Activated naive CD8-positive, alpha-beta T cell treated with anti-CD3 and anti-CD28 coated beads, Interleukin-2, amount 50 U/mL, for 16 hours (primary cell): ENCODE measurements at places on chromosomes 16 and 17.

DNA sequence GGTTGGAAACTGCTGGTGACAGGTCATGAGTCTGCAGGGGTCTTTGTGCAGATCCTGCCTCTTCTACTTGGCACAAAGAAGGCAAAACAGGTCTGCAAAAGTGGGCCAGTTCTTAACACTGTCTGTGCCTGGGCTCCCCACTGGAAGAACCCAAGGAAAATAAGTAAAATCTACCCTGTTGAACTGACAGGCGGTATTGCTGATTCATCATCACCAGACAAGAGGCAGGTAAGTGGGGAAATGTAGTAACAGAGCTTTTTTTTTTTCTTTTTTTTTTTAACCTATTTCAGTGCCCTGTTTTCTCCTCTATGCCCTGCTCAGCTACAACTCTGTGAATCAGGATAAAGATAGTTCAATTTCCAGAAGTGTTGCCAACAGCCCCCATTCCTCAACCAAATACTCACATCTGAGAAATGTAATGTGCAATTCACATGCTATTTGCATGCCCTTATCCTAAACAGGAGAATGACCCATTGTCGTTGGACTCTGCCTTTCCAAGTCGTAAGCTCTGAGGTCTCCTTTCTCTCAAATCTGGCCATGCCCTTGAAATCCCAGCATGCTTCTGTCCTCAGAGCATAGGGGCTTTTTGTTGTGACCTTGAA, 237.0 kb downstream of the SOX9 start:
- DNase-seq = no peak

GRCh38 chr16:29877266-29877961, 14.4 kb upstream of the CDIPT start:
- DNase-seq = no peak

- no peak for DNase-seq
These were observed 809 bp downstream of the C16orf90 start for GRCh38 chr16:3494386-3494973.

DNA sequence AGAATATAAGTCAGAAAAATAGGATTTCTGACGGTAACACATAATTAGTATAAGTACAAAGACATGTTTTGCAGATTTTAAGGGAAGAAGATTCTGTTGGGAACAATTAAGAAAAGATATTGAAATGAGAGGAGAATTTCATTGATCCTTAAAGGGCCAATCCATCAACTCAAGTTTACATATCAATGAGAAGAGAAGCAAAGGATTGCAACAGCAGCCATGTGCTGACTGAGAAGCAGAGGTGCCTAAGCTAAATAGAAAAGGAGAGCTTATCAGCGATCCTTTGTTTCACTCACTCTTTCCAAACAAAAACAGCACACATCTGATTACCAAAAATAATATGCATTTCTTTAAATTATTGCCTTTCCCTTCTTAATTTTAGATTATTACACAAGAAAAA, 94.6 kb downstream of the ITFG1 start:
- no peak for DNase-seq

- no peak for DNase-seq
These were observed 48.6 kb upstream of the MNT start for GRCh38 chr17:2449486-2449885.
